ENCODE measurements at places on chromosomes 12 and 14.

DNA sequence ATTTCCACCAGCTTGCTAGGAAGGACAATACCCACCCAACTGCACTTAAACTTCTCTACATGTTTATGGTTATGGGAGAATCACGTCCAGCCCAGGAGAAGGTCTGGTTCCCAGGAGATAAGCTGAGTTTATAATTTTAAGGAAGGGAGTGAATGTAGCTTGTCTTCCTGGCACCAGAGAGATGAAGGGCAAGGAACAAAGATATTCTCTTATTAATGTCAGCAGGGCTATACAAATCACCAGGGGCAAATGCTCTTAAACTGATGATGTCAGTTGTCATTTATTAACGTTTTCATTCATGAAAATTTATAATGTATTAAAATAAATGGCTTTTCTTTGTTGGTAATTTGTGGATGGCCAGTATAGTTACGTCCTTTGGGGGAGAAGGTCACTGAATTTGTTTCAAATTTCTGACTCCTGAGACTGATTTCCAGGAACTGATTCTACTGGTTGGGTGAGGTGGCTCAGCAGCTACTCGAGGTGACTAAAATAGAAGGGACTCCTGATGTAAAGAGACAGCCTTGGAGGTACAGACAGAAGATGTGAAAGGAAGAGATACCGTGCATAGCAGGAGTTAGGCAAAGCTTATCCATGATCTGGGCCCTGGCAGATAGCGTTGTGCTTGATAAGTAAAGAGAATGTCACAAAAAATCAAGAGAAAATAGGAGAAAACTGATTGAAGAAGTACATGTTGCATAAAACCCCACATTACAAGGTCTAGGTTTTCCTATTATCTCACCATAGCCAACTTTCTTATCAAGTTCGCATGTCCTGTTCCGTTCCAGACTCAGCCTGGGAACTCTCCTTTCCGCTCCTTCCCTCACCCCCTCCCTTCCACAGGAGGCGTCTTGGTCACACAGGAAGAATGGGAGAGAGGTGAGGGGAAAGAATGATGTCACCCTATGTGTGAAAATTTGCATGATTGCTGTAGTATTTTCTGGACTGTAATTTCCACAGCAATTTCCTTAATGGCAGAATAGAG is 367.1 kb upstream of the FAR2 start:
- DNase-seq = no peak

GRCh38 chr14:67059596-67059995 is 129.6 kb upstream of the GARIN2 start:
- no peak for DNase-seq

DNA sequence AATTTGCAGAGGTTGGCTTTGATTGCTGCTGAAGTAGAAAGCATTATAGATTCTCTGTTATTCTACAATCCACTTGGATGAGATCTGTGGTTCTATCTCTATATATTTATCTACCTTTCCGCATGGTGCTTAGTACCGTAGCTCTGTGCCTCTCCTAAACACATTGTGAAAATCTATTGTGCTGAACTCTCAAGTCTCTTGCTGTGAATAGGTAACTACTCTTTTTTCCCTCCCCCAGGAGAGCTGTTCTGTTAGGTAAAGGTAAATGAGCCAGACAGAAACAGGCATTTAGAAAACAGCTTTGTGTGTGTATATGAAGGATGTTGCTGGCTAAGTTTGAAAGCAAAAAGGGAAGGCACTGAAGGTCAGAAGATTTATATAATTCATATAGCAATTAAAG is 112.6 kb downstream of the BRMS1L start:
- DNase-seq = no peak

GRCh38 chr12:120457133-120457532 is 10.9 kb downstream of the GATC start:
- no peak for DNase-seq

DNA sequence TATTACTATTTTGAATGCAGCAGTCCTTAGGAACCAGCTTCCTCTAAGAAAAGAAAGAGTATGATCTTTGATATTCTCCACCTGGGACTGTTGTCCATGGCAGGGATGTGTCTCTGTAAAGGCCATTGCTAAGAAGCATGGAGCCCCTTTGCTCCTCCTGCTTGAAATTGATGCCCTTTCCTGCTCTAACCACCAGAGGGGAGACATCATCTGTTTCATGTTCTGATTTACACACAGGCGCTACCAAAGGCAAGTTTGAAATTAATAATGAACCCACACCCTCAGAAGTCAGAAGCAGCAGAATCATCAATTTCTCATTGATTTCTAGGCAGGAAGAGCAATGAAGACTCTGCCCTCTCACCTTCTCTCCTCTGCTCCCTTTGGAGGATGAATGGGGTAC is 253.8 kb downstream of the RMST start:
- no peak for DNase-seq

GRCh38 chr14:60514741-60515491 is 6.0 kb downstream of the SIX6 start:
- no peak for DNase-seq

- no peak for DNase-seq
Observed at GRCh38 chr12:107539196-107539939, 146.2 kb upstream of the PWP1 start.

- DNase-seq = no peak
Observed at GRCh38 chr14:20400965-20401593, 12.2 kb downstream of the TEP1 start.

- DNase-seq = no peak
Observed at GRCh38 chr14:95235351-95235750, 78.0 kb upstream of the DICER1 start.

DNA sequence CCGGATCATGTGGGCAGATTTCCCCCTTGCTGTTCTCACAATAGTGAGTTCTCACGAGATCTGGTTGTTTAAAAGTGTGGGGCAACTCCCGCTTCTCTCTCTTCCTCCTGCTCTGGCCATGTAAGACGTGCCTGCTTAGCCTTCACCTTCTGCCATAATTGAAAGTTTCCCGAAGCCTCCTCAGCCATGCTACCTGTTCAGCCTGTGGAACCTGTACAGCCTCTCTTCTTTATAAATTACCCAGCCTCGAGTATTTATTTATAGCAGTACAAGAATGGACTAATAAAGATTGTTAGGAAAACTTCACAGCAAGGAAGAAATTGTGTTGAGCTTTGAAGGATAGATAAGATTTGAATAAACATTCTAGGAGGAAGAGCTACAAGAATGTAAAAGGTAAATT is 52.1 kb downstream of the KDM5A start:
- no peak for DNase-seq

DNA sequence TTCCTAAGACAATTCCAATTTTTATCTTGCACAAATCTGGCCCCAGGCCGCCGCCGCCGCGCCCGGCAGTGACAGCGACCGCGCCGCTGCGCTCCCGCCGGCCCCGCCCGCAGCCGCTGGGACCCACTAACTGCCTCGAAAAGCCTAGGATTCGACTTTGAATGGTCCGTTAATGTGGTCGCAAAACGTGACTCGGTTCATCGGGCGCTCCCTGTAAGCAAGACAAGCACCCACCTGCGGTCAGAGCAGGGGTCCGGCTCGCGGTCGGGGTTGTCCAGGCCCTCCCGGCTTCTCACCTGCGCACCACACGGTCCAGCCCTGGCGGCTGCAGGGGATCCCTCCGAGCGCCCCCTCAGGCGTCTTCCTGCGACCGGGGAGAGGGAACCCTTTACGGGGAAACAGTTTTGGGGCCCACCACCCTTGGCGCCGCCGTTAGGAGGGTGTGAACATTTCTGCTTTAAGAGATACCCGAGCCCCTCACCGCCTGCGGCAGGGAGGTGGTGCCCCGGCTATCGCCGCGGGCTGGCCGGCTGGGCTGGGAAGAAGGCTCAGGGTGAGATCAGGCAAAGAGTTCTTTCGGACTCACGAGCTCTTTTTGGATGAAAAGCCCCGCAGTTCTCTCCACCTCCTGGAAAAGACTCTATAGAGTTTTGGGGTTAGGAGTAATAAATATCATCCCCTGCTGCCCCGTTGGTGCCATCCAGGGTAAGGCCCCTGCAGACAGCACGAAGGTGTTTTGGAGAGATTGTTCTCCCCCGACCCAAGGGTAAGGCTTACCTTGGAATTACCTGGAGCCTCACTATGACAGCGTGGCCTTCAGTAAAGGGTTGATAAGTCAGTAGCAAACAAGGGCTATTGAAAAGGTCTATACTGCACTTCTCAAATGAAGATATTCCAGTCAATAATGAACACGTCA is 13.6 kb upstream of the FOXJ2 start:
- DNase-seq = no peak

- no peak for DNase-seq
Observed at GRCh38 chr12:70692681-70693288, 55.6 kb upstream of the PTPRB start.

- DNase-seq = no peak
Observed at GRCh38 chr12:74598819-74599218, 61.2 kb downstream of the ATXN7L3B start.

DNA sequence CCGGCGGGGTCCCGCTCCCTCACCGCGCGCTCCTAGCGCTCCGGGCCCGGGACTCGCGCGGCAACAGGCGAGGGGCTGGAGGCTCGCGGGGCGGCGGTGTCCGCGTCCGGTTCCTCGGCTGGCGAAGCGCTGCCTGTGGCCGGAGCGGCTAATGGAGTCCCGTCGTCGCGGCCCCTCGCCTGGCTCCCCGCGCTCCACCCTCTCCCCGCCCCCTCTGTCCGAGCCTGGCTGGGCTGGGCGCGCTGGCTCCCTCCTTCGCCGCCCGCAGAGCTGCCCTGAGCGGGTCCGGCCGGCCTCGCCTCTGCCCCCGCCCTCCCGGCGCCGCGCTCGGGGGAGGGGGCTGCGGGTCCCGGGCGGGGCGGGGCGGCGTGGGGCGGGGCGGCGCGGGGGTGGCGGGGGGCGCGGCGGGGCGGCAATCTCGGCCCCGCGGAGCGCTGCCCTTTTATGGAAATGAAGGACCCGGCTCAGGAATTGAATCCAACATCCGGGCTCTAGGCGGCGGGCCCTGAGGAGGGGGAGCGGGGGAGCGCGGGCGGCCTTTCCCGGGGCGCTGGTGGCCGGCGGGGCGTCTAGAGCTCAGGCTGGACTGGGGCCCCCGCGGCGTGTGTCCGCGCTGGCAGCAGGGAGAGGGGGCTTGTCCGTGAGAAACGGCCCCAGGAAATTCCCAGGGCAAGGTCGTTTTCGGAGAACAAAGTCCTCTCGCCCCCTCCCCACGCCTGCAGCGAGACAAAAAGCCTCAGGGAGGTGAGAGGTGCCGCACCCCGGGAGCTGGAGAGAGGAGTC is at the start of gene FERMT2:
TSS of gene FERMT2 (minus strand) at position 153 of the 783 bp plus-strand sequence. CDS start 482 bp downstream, outside the sequence.
- DNase-seq = no peak

- no peak for DNase-seq
Observed at GRCh38 chr12:124621296-124621660, 53.9 kb upstream of the NCOR2 start.
